ENCODE measurements at places on chromosomes 3 and 15.

DNA sequence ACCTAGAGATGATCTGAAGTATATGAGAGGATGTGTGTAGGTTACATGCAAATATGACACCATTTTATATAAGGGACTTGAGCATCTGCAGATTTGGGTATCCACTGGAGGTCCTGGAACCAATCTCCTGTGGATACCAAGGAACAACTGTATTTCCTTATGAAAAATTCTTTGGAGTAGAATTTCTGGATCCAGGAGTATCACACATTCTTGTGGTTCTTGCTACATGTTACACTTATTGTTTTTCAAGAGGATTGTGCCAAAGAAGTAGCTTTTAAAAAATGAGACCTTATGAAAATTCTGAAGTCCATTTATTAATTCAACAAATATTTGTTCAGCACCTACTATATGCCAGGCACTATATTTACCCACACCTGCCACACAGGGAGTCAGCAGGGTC lies 15.7 kb upstream of the TBC1D23 start:
- no peak for DNase-seq

GRCh38 chr3:81531263-81531662 lies 230.2 kb downstream of the GBE1 start:
- DNase-seq, result no peak

- DNase-seq, result no peak
These were observed 88.5 kb downstream of the B3GALNT1 start for GRCh38 chr3:161016417-161017313.

- peak; percentile 5 for DNase-seq
These were observed 27.7 kb downstream of the ITGA11 start for GRCh38 chr15:68404056-68404798.

- DNase-seq, result no peak
These were observed 75.2 kb upstream of the MYZAP start for GRCh38 chr15:57516327-57517029.
